Activated CD4-positive, alpha-beta memory T cell treated with anti-CD3 and anti-CD28 coated beads, Interleukin-2, amount 10 ng/mL, durations not matched to agents 7 days and 5 days (primary cell): ENCODE measurements at places on chromosomes 6 and 20. TPM values are rescaled to one million over a fixed set of nuclear protein-coding genes. Genes with fewer than 3 reads are reported as not detected.
A peak's percentile ranks its signal among the peaks of the same experiment; 100 is the strongest.

- no peak for DNase-seq
These were observed 168.9 kb downstream of the PHF3 start for GRCh38 chr6:63804381-63804956.

DNA sequence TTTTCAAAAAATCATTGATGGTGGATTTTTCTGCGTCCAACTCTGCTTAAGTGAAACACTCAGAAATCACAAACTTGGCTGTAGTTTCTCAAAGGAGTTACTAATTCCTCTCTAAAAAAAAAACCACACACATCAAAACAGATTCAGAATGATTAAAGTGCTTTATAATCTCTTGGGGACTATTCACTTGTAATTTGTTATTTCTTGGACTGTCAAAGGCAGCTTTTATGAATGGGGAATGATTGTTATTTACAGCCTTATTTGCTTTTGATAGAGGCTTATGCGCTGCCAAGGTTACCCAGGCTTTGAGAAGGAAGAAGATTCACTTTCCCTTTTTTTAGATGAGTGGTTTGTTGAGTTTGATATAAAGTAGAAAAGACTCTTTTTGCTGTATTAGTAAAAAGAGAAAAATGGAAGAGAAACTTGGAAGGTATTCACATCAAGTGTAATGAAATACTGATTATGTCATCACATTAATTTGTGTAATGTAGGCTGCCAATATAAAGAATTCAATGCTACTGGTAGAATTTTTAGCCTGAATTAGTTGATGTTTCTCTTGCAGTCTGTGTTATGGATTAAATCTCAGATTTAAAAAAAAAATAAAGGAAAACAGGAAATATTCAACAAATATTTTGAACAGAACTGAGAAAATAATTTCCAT is 381.0 kb upstream of the SASH1 start:
- no peak for DNase-seq

IL17F gene
- total RNA-seq = 12.6 TPM

- DNase-seq = no peak
These were observed 122.6 kb upstream of the PLCB4 start for GRCh38 chr20:8946036-8946940.

GRCh38 chr6:115898246-115898645 is 162.4 kb downstream of the FRK start:
- DNase-seq = no peak

GRCh38 chr6:154239392-154239791 is 117.2 kb downstream of the IPCEF1 start:
- no peak for DNase-seq

GRCh38 chr6:169936355-169936975 is 185.0 kb downstream of the ERMARD start:
- DNase-seq = no peak

- peak; percentile 39 for DNase-seq
These were observed at the start of gene EEF1A2 for GRCh38 chr20:63498960-63499337. Gene EEF1A2 (minus strand): TSS chr20:63499083. CDS start chr20:63497763, 1,320 bp downstream.

DNA sequence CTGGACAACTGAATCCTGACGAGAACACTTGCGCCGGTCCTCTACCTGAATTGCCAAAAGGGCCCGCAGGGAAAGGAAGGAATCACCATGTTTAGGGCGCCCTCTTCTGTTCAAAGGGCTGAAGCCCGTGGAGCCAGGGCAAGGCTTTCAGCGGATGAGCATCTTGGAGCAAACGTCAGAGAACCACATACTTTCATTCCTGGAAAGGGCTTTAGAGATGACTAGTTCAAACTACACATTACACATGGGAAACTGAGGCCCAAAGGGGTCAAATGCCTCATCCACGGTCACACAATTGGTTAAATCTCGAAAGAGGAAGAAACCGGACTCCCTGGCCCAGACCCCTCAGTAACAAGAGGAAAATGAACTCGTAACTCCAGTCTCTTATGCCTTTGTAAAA is 11.5 kb upstream of the ZNF133 start:
- DNase-seq = peak; percentile 72

DNA sequence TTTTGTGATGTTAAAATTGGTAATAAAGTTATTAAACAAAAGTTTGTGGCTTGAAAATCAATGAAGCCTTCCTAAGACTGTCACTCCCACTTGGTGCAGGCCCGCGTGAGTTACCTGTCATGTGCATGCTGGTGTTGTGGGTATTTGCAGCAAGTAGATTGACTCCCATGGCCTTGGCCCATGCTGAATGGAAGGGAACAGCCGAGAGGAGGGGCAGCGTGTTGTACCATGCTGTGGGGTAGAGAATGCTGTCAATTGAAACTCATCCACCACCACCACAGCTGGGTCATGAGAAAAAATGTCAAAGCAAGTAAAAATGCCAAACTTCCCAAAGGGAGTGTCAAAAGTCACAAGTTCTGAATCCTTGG is 12.7 kb upstream of the VNN1 start:
- no peak for DNase-seq

GSTA1 gene
- total RNA-seq = not detected

DNA sequence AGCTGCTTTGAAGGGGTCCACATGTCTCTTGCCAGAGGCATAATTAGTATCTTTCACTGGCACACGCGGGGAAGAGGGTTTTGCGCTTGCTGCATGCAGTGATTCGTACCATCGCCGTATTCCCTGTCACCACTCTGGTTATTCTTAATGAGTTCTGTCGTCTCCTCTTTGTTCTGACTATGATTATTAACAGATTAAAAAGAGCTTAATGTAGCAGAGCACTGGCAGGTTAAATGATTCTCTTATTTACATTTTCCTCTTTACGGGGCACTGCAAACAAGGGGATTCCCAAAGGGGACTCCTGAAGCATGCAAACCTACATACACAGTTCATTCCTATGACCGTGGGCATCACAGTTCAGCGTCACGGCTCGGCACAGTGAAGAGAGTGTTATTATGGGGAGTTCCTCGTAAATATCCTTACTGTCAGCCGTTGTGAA is 204.8 kb downstream of the DTNBP1 start:
- DNase-seq = no peak

WFDC5 gene
- 0.63 TPM for total RNA-seq

ANKRD6 gene
- total RNA-seq = 4.8 TPM

GRCh38 chr6:149854532-149854931 is 9.6 kb downstream of the LRP11 start:
- no peak for DNase-seq

ZNF334 gene
- total RNA-seq = 1.4 TPM

DNA sequence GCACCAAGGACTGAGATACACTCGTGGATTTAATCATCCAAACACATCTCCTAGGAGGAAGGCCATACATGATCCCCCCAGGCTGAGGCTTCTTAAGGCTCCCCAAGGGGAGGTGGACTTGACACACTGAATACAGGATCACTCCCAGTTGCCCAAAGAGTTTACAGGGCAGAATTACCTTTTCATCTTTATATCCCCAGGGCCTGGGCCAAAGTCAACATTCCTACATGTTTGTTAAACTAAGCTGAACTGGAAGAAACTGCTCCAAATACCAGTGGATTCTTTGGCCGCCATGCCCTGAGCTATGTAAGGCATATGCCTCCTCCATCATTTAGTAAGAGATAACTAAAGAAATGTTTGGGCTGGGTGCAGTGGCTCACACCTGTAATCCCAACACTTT is 22.2 kb upstream of the SERPINB1 start:
- no peak for DNase-seq

BFSP1 gene
- total RNA-seq = 3.2 TPM

DNA sequence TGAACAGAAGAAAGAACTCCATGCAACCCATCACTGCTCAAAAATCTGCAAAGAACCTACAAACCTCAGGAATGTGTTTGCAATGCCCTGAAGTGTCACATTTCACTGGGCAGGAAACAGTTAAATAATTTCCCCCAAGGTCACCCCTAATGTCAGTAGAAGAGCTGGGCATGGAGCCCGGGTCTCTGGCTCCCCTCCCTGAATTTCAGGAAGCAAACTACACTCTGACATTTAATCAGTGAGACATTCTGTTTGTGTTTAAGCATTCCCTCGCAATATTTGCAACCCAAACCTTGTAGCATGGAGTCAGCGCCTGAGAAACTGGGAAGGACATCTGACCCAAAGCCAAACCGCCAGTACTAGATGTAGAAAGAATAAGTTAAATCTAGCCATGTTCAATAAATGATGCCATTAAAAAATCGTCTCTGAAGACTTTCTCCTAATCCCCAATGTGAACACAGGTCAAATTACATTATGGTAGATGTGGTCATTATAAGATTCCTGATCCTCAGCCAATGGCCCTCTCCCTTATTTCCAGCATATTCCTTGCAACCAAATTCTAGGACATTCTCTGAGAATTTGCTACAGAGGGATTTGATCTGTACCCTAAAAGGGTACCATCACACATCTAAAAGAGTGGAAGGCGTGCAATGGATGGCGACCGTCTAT is 91.2 kb upstream of the ADTRP start:
- DNase-seq = no peak

KCNK16 gene
- not detected for total RNA-seq

DNA sequence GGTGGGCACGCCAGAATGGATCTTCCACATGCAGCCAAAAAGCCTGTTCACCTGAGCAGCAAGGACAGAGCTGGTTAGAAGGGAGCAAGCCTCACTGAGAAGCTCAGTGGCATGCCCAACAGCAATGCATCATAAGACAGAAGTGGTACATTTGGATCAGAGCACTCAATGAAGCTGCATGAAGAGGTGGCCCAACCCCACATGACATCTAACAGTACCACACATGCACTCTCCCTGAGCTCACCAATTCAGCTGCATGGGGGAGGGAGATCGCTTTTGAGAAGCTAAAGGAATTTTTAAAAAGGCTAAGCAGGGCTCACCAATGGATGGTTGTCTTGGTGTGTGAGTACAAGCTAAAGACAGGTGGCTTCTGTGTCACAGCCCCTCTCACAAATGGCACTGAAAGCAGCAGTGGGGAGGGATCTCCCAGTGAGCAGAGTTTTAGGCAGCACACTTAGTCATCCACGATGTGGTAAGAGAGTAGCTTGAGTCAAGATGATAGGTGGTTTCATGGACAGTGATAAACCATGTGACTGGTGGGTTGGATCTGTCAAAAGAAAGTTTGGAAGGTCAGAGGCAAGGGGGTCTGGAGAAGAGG is 166.6 kb upstream of the TAB2 start:
- peak; percentile 58 for DNase-seq

GRCh38 chr6:12605888-12606345 is 110.7 kb upstream of the PHACTR1 start:
- DNase-seq = peak; percentile 45

DNA sequence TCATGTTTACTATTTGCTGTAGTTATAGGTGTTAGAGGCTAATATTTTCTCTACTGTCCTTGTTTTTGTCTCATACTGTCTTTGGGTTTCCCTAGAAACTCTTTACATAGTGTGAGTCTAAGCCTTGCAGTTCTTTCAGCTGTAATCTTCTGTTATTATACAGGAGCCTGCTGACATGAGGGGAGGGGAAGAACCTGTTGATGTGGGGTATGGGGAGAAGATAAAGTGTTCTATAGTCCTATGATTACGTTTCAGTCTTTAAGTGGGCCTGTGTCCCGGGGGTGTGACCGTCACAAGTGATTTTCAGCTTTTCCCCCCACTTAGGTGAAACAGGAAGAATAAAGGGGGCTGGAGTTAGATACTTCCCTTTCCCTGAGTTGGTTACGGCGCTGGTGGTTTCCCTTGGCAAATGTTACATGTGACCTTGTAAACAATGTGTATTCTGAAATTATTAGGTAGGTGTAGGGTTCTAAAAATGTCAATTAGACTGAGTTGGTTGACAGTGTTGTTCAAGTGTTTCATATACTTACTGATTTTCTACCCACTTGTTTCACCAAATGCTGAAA is 41.3 kb downstream of the REV3L start:
- no peak for DNase-seq

ADGRF5 gene
- not detected for total RNA-seq

DNA sequence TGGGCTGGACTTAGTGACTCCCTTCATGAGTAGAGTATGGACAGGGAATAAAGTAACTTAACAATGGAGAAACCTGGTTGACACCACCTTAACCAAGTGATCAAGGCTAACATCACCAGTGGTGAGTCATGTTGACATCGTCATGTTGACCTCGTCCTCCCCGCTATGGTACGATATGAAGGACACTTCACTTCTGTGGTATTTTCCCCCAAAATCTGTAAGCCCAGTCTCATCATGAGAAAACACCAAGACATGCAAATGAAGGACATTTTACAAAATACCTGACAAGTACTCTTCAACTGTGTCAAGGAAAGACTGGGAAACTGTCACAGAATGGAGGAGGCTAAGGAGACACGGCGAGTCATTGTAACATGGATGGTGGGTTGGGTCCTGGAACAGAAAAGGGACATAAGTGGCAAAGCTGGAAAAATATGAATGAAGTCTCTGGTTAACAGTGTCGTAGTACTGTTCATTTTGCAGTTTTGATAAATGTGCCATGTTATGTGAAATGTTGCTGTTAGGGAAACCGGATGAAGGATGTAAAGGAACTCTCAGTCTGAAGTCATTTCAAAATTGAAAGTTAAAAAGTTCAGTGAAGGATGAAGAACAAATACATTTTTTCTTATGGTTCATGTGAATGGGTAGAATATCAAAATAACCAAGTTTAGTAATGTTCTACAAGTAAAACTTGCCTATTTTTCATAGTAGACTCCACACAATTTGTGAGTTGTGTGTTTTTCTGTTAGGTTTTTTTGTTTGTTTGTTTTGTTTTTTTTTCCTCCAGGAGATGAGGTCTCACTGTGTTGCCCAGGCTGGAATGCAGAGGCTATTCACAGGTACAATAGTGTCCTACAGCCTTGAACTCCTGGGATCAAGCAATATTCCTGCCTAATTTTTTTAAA is 247.5 kb downstream of the TMEM242 start:
- DNase-seq = peak; percentile 24

DNA sequence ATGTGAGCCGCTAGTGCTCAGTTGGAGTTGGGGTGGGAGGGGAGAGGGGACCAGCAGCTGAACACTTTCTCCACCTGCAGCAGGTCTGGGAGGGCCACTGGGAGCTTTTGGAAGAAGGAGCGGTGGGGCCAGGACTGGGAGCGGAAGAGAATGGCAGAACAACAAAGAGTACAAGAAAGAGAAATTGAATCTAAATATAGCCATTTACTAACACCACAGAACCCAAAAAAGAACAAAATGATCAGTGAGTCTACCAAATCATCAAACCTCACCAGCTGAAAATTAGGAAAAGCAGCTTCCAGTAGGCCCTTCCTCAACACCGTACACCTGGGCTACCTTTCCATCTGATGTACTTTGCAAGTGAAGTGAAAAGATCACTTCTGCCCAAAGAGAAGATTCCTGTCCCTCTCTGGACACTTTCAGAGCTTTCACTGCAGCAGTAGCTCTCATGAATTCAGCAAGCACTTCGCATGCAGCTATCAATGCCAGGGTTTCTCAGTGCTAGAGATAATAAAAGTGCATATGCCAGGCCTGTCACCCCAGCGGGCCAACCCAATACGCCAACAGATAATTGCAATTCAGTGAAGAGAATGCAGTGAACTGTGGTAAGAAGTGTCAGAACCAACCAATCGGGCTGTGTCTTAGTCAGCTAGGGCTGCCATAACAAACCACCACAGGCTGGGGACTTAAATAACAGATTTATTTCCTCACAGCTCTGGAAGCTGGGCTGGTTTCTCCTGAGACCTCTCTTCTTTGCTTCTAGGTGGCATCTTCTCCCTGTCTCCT is 597 bp downstream of the LY86 start:
- DNase-seq = no peak

VWA7 gene
- total RNA-seq = 11.0 TPM
